Naive thymus-derived CD4-positive, alpha-beta T cell (primary cell): ENCODE measurements at places on chromosomes 16 and 17.

- DNase-seq: no peak
Measured at GRCh38 chr17:83062011-83062817, 17.2 kb upstream of the METRNL start.

- DNase-seq: no peak
Measured at GRCh38 chr17:10205549-10206185, 7.3 kb upstream of the GAS7 start.

- no peak for DNase-seq
Measured at GRCh38 chr17:50677851-50678375, 29.8 kb downstream of the ANKRD40 start.

DNA sequence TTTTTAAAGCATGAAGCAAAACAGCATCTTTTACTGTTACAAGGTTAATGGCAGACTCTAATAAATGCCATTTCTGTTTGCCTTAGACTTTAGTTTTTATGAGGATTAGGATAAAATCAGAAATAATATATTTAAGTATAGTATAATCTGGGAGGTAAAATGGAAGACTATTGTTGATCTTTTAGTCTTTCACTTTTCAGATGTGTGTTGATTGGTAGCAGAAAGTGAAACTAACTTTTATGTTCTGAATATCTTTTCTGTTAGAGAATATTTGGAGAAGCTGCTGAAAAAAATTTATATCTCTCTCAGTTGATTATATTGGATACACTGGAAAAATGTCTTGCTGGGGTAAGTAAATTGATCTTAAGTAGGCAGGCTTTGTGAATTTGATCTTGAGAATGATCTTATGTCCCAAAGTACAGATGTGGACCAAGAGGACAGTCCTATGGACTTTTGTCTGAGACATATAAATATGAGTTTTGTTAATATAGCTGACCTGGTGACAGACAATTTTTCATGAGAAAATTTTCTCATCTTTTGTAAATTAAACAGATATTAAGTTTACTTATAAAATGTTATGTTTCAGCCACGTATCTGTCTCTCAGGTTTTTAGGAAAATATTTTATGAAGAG lies 64.1 kb downstream of the NF1 start:
- no peak for DNase-seq

- DNase-seq: no peak
Measured at GRCh38 chr17:47841488-47842291, 617 bp upstream of the SCRN2 start.

DNA sequence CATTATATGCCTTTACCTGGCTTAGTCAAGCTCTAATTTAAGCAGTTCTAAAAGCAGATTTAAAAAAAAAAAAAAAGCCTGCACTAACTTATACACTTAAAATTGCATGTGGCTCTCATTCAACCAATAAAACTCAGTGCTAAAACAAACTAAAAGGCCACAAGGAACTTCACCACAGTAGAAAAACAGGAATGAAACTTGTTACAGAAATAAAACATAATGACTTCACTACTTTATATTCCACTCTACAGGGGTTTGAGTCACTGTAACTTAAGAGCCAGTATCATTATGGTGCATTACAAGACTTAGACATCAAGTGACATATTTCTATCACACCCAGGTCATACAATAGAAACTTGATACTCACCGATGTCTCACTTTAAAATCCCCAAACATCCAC lies 11.1 kb downstream of the CA10 start:
- DNase-seq: no peak

GRCh38 chr17:29573558-29573869 lies 5.0 kb downstream of the TP53I13 start:
- DNase-seq: no peak

DNA sequence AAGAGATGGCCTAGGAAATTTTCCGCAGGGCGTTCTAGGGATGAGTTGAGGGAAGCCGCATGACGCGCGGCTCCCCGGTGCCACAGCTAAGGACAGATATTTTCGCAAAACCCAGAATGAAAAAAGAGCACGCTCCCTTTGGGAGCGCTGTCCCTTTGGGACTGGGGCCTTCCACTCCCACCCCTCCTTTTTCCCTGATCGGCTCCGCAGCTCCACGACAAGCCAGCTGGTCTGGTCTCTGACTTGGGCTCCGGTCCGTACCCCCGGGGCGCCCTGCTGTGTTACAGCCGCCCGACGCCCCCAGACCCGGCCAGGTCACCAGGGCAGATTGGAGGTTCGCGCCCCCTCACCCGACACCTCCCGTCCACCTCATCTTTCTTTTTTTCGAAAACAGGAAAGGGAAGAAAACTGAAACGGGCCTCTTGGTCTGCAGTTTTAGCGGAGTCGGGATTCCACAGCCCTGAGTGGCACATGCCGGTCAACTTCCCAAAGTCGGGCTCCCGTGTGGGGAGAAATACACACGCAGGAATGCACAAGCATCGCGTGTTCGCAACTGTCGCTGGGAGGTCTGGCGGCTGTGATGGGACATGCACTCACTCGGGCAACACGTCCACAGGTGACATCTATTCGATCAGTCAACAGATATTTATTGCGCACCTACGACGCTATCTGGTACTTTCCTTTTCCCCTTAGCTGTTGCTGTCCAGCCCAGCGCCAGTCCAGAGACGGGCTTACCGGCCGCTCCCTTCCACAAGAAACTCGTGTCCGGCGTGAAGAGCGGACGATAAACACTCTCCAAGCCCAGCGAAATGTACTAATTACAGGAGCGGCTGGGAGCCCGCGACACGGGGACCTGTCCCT lies 3.9 kb upstream of the SOX9 start:
- no peak for DNase-seq
